ENCODE measurements at places on chromosomes 11 and 22.
A peak's percentile ranks its signal among the peaks of the same experiment; 100 is the strongest.

- DNase-seq = no peak
These were observed 46.3 kb upstream of the SEZ6L start for GRCh38 chr22:26122920-26123468.

DNA sequence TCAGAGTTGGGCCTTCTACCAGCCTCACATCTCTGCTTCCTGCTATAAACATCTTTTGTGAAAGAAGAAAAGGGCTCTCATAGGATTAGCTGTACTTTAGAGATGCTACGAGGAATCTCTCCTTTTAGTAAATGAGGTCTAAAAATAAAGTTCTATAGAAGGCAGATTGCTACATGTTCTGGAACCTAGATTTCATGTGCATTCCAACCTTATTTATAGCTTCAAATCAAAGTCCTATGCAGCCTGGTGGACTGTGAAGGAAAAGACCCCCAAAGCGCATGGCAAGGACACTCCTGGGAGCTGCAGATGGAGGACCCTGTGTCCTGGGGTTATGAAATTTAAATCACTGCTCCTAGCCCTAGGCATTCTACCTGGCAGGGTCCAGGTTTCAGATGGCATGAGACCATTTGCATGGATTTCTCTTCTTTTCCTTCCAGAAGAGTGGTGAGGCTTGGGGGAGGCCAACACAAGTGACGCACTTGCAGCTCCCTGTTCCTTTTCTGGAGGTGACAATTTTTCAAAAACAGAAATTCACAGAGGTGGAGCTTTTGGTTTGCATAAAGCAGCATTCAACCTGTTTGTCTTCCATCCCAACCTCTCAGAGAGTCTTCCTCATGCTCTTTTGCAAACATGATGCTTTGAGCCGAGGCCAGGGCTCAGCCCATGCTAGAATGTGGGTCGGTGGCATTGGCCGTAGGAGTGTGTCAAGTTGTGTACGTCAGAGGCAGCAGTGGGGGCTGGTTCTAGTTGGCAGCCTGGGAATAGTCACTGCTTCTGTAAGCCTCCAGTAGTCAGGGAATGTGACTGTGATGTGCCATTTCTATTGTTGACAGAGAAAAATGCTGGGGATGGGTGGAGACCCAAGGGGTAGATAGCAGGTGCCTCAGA lies 6.3 kb downstream of the CRY2 start:
- no peak for DNase-seq

DNA sequence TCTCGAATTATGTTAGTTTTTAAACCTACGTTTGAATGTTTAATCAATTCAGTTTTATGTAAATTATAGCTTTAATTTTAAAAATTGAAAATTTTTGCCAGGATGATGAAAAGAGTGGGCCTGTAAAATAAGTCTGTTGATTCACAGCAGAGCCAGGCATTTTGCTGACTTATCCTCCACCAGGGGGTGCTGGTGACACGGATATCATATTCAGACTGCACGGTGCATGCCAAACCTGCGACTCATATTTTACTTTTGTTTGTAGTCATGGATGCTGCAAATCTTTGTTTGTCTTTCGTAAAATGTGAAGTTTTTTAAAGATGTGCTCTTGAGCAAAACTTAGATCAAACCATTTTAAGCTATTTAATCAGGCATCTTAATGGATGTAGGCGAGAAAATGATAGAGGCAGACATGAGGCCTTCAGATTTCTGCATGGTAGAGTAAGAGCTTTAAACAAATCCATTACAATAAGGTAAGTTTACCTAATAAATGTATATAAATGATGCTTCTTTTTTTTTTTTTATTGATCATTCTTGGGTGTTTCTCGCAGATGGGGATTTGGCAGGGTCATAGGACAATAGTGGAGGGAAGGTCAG lies 3.6 kb upstream of the OR8B3 start:
- peak; percentile 66 for DNase-seq

DNA sequence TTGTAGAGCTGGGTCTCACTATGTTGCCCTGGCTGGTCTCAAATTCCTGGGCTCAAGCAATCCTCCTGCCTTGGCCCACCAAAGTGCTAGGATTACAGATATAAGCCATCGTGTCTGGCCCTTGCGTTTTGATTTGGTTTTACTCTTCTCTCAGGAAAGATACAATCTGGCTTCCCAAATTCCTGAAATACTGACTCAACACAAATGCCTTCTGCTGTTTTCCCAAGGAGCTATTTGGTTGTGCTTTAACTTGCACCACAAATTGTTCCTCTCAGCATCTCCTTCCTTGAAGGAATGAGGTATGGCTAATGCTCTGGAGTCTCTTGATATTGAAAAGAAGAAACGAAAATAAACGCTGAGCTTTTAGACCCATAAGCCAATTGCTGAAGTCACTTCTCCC lies 110.0 kb upstream of the PAX6 start:
- no peak for DNase-seq

DNA sequence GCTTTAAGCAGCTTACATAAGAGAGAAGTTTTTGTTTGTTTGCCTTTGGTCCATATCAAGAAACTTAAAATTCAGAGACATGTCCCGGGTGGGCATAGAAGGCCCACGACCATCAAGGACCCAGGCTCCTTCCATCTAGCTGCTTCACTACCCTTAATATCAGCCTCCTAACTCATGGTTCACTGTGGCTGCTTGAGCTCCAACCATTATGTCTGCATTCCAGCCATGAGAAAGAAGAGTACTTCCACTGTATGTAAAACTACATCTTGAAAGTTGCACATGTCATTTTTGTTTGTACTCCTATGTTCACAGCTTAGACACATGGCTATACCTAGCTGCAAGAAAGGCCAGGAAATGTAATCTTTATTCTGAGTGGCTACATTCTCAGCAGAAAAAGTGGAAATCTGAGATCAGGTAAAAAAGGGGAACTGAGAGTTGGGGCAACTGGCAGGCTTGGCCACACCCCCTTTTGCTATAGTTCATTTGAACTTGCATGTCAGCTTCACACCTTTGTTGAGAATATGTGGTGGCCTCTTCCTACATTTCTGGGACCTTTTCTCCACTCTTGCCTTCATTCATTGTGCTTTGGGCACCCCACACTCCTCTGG lies 81.3 kb upstream of the TP53I11 start:
- no peak for DNase-seq

DNA sequence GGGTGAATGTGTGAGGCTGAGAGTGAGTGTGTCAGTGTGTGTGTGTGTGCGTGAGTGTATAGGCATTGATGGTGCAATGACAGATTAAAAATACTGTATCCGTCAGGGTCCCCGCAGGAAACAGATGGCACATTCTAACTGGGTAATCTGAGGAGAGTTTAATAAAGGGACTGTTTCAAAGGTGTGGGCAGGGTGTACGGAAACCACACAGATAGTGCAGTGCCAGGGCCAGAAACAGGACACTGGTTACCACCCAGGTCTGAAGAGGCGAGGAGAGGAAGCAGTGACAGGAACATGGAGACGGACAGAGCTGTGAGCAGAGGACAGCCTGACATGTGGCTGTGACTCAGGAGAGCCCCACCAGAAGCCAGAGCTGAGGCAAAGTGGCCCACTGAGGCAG lies 16.5 kb downstream of the P2RX3 start:
- DNase-seq = no peak

GRCh38 chr11:86152006-86152862 lies 83.3 kb upstream of the PICALM start:
- no peak for DNase-seq

DNA sequence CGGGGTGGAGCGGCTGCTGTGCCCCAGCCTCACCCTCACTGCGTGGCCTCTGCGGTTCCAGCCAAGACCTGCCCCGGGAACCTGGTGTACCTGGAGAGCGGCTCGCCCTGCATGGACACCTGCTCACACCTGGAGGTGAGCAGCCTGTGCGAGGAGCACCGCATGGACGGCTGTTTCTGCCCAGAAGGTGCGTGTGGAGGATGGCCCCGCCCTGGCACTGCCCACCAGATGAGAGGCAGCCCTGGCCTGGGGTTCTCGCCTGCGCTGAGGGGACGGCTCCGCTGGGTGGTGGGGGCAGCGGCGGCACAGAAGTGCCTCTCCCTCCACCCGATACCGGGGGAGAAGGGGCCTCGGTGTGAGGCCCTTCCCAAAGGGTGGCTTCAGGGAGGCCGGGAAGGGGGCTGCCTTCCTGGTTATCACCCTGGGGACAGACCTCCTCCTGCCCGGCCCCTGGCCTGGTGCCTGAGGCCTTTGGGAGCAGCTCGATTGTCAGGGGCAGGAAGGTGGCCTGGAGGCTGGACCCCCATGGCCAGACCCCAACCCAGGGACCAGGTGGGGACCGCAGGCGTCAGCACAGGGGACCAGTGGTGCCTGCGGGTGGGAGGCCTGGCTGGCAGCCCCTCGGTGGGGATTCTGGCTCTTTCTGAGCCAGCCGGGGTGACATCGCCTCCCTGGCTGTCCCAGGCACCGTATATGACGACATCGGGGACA lies 7.1 kb downstream of the MUC2 start:
- DNase-seq = no peak

- DNase-seq = peak; percentile 77
These were observed 2.5 kb upstream of the BEST1 start for GRCh38 chr11:61947486-61948210.

DNA sequence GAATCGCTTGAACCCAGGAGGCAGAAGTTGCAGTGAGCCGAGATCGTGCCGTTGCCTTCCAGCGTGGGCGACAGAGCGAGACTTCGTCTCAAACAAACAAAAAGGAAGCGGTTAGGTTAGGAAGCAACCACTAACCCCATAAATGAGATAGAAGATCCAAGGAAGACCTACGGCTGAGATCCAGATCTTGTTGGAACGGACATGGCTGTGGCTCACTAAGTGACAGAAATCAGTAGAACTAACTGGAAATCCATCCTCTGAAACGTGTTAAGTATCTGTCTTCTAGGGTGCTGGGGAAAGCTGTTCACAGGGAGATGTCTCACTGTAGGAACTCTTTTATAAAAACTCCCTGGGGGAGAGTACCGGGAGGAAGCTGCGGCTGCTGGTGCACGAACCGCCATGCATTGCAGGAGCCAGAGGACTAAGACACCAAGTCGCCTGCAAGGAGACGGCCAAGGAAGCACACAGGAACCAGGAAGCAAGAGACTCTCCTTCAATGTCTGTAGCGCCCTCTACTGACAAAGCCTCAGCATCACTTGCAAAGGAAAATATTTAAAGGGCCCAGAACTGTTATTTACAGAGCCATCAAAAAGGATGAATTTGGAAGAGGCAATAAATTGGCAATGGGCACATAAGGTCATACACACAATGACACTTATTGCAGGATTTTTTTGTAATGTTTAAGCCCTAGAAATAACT lies 16.9 kb upstream of the SPTY2D1 start:
- peak; percentile 67 for DNase-seq

DNA sequence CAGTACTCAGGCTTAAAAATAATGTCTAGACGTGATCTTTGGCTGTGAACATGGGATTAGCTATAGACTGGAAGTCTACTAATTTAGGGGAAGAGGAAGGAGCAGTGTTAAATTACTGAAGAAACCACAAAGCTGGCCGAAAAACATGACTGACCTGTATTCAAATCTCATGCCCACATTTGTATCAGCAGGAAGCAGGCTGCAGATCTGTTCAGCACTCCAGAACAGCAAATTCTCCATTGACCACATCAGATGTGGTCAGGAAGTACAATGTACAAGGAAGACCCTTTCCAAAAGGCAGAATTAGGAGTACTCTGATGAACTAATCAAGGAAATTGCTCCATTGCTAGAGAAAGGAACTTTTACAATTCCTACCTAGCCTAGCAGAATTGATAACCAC lies 31.7 kb downstream of the DCDC1 start:
- no peak for DNase-seq

- DNase-seq = no peak
These were observed 28.4 kb upstream of the FADD start for GRCh38 chr11:70174547-70175235.

DNA sequence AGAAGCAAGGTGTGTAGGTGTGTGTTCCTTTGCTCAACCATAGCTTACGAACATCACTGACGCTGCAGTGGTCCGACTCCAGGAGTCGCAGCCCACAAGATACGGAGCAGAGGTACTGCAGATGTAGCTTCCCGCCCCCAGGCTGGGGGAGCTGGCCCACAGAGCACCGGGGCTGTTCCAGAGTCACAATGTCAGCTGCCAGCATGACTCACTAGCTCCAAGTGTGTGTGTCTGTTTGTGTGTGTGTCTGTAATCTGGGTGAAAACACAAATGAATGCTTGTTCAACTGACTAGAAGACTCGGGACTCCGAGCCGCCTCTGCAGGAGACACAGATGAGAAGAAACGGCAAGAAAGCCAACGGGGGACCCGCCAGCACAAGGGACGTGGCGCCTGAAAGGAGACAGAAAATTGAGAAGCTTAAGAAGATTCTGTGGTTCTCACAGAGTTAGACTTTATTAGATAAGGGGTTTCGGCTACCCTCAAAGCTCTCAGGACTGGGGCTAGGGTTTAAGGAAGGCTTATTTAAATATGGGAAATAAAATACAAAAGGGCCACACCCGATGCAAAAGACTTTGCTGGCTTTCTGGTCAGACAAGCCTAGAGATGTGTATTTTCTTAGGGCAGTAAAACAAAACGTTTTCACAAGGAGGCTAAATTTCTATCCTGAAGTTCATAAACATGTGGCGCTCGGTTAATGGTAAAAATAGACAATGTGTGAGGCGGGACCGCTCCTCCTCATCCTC lies 10.7 kb downstream of the VSIG10L2 start:
- no peak for DNase-seq

- DNase-seq = no peak
These were observed 96.9 kb downstream of the PTPRJ start for GRCh38 chr11:48077251-48077650.

- no peak for DNase-seq
These were observed 85.2 kb upstream of the ARHGAP20 start for GRCh38 chr11:110797453-110797852.

- no peak for DNase-seq
These were observed 61.4 kb upstream of the FADD start for GRCh38 chr11:70141486-70142220.

DNA sequence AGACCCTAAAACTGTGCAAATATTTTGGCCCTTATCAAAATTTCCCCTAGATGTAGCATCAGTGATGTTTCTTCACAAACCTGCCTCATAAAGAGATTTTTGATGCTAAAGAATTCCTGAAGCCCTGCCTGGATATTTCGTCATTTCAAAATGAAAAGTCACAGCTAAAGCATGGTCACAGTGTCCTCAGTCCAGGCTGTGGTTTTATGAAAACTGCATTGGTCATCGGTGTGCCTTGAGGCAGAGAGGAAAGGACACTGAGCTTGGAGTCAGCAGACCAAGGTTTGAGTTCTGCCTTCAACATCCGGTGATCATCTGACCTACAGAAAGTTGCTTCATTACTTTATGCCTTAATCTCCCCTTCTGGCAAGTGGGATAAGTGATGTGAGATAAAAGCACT lies 34.8 kb upstream of the ALKBH3 start:
- no peak for DNase-seq

- DNase-seq = no peak
These were observed 20.4 kb downstream of the GGT5 start for GRCh38 chr22:24224468-24224867.

- no peak for DNase-seq
These were observed 16.8 kb downstream of the NUCB2 start for GRCh38 chr11:17293311-17293710.

DNA sequence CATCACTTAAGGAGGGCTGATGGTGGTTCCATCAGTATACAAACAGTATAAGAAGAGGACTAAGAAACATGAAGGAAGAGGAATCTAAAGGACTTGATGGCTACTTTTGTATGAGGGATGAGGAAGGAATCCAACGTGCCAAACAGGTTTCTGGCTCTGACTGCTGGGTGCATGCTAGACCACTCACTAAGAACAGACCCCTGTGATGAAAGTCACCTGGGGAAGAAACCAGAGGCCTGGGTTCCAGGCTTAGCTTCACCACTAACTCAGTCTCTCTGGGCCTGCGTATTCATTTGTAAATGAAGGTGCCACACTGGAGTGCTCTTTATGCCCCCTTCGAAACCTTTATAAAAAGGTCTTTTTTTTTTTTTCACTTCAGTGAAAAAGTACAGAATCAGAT lies 55.1 kb downstream of the AAMDC start:
- no peak for DNase-seq
